ENCODE measurements at places on chromosomes 2 and 18.

DNA sequence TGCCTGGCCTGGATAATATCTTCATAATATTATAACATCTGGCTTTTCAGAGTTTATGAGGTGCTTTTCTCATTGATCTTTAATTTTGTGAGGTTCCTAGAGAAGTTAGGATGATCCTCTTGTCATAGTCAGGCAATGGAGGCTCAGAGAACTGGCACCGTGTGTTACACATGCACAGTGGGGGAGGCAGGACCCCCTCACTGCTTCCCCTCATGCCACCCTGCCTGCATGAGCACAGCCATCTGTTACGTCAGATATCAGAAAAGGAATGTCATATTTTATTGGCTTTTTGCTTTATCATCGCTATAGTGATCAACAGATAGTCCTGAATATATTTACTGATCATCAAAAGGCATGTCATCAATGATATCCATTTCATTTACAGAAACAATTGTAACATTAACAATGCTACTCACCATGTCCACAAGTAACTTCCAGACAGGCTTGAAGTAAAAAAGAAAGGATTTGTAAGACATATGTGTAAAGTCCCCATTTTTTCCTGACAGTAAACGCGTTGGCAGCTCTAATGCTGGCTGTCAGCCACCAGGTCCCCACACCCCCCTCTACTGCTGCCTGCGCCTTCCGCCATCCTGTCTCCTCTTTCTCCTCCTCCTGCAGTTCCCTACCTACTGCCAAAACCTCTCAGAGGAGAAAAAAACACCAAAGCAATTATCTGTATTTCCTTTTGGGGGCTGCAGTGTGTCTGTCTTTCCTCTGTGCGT is 18.8 kb downstream of the ENOSF1 start:
- DNase-seq: no peak

DNA sequence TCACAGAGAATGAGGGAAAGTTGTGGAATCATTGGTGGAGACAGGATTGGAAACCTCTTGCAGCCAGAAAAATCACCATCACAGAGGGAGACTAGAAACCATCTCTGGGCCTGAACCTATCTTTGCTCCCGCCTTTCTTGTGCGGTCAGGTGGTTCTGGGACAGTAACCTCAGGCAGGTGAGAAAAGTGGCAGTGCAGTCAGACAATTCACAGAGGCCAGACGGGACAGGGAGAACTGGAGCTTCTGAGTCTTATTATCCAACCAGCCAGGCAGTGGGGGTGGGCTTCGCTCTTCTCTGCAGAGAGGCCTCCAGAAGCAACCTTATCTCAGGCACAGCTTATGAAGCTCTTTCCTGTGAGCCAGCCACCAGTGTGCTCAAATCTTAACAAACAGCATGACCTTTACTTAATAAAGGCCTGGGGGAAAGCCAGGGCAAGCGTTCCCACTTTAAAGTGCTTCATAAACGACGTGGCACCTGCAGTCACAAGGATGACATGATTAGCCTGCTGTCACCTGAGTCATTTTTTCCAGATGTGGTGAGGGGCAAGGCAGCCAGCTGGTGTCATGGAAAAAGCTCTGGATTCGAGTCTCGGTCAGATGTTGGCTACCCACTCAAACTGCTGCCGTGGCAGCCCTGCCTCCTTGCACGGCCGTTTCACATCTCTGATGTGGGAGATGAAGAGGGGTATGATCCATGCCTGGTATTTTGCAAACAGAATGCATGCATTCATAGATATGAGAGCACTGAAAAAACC is 109.7 kb downstream of the B3GNT2 start:
- no peak for DNase-seq

- DNase-seq: no peak
Measured at GRCh38 chr18:26448714-26449159, 99.6 kb downstream of the KCTD1 start.

GRCh38 chr2:240229603-240230235 is 89.3 kb upstream of the OTOS start:
- DNase-seq: no peak

DNA sequence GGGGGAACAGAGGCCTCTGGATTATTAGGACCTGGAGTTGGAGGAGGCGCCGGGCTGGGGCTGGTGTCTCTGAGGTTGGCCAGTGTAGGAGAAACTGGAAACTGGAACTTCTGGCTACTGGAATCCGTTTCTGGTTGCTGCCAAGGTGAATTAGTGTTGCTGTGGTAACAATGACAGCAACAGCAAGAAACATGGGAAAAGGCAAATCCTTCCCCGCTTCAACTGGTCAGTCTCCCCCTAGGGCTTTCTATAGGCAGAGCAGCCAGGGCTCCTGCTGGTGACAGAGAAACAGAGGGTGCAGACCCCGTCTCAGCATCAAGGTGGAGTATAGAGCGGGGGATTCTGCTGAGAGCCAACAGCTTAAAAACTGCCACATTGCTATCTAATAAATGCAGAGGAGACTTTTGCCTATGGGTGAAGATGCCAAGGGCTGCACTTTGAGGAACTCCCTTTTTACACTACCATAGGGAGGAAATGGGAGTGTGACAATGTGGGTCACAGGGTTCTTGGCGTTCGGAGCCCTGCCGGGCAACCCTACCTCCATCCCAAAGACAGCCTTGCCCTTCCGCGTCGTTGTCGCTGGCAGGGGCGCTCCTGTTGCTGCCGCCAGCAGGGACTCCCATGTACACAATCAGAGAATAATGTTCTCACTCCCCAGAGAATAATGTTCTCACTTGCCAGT is 81.4 kb upstream of the CABLES1 start:
- DNase-seq: no peak

DNA sequence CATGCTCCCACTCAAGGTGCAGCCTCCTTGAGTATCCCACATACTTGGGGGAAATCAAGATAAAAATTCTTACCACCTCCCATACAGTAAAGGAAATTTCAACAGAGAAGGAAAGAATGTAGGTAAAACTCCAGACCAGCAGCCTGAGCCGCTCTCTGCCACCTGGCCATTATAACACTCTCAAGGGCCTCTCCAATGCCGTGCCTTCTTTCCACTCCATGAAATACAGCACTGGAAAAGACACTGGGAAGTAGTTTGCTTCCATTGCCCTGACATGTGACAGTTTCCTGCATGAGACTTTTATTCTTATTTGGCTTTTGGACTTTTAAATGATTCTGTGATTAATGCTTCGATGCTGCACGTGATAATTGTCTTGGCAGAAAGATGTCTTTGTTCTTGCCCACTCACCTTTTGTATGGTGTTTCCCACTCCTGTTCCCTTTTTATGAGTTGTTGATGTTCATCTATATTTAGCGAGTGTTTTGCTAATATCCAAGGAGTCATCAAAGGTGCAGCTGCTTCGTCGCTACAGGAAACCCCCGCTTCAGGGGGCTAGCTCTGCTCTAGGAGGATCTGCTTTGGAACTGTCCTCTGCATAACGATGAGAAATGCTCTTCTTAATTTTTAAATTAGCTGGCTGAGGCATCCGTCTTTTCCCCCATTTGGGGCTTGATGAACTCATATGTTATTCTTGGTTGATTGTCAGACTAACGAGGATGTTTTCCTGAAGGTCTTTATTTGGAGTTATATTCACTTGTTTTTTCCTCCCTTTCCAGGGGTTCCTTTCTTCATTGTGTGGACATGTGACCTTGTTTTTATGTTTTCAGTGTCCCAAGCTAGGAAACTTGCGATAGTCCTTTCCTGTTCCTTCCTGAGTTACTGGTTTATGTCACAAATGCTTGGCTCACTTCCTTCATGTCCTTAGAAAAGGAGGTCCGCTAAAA is 179.4 kb downstream of the TXNL1 start:
- DNase-seq: no peak

- DNase-seq: no peak
Measured at GRCh38 chr2:144376460-144376859, 143.5 kb downstream of the ZEB2 start.

GRCh38 chr2:217753460-217754200 is 249.2 kb downstream of the TNS1 start:
- DNase-seq: no peak

DNA sequence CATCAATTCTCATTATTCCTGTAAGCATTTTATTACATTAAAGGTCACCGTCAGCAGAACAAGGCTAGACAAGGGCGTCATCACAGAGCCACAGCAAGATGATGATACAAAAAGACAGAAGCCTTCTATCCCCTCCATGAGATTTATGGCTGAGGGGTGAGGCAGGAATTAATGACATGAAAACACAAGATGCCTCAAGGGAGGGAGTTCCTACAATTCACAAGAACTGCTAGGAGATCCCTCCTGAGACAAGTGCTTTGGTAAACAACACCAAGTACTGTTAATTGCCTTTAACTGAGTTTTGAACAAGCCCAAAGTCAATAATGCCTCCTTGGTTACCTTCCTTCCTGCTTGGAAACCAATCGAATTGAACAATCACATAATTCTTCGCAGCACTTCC is 14.1 kb downstream of the ADD2 start:
- no peak for DNase-seq

DNA sequence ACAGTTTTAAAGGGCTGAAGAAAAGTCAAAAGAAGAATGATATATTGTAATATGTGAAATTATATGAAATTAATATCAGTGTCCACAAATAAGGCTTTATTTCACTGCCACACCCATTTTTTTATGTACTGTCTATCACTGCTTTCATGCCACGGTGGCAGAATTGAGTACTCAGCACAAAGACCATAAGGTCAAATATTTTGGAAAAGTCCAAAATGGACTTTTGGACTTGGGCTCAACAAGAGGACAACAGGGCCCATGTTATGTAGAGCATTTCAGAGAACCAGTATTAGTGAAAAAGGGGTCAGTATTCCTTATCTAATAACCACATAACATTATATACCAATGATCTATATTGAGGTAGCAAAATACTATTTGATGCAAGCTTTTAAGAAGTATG is 427.2 kb downstream of the EPHA4 start:
- no peak for DNase-seq

DNA sequence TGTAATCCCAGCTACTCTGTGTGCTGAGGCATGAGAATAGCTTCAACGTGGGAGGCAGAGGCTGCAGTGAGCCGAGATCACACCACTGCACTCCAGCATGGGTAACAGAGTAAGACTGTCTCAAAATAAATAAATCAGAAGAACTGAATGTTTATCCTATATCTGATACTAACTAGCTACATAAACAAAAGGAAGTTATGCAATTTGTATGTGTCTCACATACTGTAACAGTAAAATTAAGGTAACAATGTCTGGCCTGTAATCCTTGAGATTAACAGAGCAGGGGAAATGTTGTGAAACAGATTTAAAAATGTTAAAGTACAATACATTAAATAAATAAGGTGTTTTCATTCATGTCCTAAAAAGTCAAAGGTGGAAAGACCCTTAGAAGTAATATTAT is 150.8 kb downstream of the MEMO1 start:
- no peak for DNase-seq

DNA sequence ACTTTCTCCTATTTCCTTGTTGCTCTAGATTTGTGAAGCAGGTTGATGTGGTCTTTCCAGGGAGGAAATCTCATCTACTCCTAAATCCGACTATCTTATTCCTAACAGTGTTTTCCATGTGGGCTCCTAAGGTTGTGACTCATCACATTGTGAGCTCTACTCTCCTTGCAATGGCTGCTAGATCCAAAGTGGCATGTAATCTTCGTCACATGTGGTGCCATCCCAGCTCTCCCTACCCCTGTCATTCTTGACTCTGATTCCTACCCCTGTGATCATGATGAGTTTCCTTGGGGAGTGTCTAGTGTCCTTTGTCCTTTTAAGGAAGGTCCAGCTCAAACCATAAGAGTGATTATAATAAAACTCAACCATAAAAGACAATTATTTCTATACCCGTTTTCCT is 47.3 kb upstream of the GULP1 start:
- no peak for DNase-seq

DNA sequence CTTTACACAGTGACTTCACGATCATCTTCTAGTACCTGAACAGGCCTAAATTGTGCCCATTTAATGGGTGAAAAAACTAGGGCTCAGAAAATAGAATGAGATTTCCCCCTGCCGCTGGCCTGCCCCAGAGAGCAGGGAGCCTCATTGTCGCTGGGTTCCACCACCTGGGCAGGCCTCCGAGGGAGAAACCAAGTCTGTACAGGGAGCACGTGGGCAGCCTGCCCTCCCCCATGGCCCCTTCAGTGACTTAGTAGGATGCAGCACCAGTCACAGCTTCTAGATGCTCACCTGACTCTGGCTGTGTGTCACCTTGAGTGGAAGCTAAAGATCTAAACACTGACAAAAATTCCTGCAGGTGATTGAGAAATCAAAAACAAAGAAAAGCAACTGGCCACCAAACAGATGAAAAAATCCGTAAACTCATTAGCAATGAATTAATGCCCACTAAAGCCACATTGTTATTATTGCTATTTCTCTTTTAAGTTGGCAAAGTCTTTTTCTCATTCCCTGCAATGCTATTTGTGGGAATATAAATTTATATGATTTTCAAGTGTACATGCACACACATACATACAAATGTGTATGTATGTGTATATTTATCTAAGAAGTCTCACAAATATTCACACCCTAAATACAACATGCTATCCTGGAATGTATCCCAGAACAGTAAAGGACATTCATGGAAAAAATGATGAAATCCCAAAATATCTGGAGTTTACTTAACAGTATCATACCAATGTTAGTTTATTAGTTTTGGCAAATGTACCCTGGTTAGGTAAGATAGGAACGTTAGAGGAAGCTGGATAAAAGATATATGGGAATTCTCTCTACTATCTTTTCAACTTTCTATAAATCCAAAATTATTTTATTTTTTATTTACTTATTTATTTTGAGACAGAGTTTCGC is 18.7 kb upstream of the ASPRV1 start:
- DNase-seq: no peak

DNA sequence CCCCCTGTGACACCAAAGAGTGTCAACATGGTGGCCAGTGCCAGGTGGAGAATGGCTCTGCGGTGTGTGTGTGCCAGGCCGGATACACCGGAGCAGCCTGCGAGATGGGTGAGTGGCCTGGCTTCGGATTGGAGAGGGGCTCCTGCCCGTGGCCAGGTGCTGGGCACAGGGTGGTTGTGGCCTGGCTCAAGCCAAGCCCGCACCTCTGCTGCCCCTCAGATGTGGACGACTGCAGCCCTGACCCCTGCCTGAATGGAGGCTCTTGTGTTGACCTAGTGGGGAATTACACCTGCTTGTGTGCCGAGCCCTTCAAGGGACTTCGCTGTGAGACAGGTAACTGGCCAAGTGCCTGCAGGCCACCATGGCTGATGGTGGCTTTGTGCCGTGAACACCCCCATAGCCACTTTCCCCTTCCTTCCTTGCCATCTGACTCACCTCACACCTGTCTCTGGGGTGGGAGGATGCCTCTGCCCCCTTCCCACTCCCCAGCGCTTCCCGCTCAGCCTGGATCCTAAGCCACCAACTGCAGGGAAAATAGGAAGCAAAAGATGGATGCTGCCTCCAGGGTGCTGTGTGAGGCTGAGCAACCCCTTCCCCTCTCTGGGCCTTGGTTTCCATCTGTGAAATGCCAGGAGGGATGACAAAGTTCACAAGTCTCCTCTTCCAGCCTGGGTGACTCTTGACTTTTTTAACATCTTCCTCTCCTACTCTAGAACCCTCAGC is 41.8 kb downstream of the SNED1 start:
- DNase-seq: no peak

- no peak for DNase-seq
Measured at GRCh38 chr2:55019526-55020258, 30.6 kb downstream of the RTN4 start.

GRCh38 chr2:233997707-233998106 is 52.8 kb upstream of the SPP2 start:
- DNase-seq: no peak

- no peak for DNase-seq
Measured at GRCh38 chr2:225036431-225036830, 5.8 kb downstream of the DOCK10 start.

GRCh38 chr2:213189001-213189899 is 37.8 kb upstream of the IKZF2 start:
- no peak for DNase-seq

GRCh38 chr2:240892356-240892755 is 3.6 kb downstream of the MAB21L4 start:
- DNase-seq: no peak
